ENCODE measurements at places on chromosomes 16 and 17.

GRCh38 chr16:51431517-51432241 lies 280.6 kb upstream of the SALL1 start:
- peak; percentile 10 for DNase-seq

GRCh38 chr16:28182801-28183200 lies 29.0 kb downstream of the XPO6 start:
- no peak for DNase-seq

GRCh38 chr16:86676254-86676670 lies 97.9 kb downstream of the FOXL1 start:
- no peak for DNase-seq

DNA sequence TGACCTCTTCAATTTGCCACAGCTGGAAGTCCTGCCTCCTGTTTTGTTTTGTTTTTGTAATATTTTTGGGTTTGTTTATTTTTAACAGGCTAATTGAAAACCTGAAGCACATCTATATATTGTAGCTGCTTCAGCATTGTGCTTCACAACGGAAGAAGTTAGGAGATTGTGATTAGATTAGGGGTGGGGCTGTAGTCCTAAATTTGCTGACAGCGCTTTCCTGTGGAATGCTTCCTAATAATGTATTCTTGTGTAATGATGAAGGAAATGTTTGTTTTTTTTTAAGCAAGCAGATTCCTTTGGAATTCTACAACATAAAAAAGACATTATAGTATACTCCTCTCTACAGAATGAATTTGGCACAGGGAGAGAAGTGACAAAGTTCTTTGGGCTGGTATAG lies 70.1 kb downstream of the NLK start:
- DNase-seq, result no peak

- no peak for DNase-seq
These were observed 53.6 kb downstream of the LDHD start for GRCh38 chr16:75062976-75063346.

- no peak for DNase-seq
These were observed 3.7 kb downstream of the VEZF1 start for GRCh38 chr17:57984261-57984890.

DNA sequence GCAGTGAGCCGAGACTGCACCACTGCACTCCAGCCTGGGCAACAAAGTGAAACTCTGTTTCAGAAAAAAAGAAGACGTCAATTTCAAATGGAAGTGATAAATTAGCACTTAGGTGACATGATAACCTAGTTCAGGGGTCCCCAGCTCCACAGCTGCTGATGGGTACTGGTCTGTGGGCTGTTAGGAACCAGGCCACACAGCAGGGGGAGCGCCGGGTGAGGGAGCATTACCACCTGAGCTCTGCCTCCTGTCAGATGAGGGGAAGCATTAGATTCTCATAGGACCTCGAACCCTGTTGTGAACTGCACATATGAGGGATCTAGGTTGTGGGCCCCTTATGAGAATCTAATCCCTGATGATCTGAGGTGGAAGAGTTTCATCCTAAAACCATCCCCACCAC lies 253.0 kb downstream of the FOXL1 start:
- DNase-seq, result no peak

DNA sequence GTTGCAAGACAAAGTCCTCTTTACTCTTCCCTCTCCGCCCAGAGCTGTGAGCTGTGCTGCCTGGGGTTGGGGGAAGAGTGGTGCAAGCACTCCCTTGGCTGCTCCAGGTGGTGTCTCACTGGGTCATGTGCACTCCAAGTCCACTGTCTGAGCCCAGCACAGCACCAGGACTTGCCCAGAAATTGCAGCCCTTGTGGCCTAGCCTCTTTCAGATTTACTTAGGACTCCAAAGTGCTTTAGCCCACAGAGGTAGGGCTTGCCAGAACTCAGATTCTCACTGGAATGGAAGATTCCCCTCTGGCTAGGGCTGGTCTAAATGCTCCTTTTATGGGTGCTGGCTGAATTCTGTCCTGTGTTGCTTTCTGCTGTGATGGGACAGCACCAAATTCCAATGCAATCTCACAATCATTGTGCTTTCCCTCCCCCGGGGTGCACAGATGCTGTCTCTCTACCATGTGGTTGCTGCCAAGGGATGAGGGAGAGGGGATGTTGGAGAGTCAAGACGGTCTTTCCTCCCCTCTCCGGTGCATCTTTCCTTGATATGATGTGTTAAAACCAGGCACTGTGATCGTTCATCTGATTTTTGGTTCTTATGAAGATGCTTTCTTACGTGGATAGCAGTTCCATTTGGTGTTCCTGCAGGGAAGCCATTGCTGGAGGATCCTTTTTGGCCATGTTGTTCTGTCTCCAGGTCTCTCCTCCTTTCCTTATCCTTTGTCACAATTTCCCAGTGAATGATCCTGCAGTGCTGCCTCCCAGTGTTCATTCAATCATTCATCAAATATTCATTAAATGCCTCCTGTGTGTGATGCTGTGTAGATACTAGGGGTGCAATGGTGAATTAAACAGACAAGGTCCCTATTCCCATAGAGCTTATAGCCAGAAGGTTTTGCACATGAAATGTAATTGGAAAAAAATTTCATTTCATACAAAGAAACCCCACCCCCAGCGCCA lies 216.3 kb downstream of the SPECC1 start:
- DNase-seq, result no peak

- DNase-seq, result no peak
These were observed 26.3 kb downstream of the ACTG1 start for GRCh38 chr17:81486199-81486810.

- no peak for DNase-seq
These were observed 64.9 kb downstream of the CDYL2 start for GRCh38 chr16:80739523-80739922.

- peak; percentile 75 for DNase-seq
These were observed 1.5 kb downstream of the TNFRSF12A start for GRCh38 chr16:3021449-3022207.

DNA sequence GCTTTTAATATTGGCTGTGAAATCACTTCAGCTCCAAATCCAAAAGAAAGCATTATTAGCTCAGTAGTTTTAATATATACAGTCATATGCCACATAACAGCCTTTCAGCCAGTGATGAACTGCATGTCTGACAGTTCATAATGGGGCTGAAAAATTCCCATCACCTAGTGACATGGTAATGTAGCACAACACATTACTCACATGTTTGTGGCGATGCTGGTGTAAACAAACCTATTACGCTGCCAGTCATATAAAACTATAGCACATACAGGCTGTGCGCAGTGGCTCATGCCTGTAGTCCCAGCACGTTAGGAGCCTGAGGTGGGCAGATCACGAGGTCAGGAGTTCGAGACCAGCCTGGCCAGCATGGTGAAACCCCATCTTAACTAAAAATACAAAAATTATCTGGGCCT lies 92.2 kb downstream of the TUBD1 start:
- DNase-seq, result no peak

GRCh38 chr16:9378876-9379275 lies 287.4 kb downstream of the HAPSTR1 start:
- DNase-seq, result no peak

GRCh38 chr17:39304188-39304587 lies 78.4 kb upstream of the STAC2 start:
- DNase-seq, result no peak

- peak; percentile 49 for DNase-seq
These were observed 510.6 kb downstream of the CDH13 start for GRCh38 chr16:83137326-83137781.

GRCh38 chr17:8728971-8729370 lies 15.7 kb downstream of the CCDC42 start:
- no peak for DNase-seq

DNA sequence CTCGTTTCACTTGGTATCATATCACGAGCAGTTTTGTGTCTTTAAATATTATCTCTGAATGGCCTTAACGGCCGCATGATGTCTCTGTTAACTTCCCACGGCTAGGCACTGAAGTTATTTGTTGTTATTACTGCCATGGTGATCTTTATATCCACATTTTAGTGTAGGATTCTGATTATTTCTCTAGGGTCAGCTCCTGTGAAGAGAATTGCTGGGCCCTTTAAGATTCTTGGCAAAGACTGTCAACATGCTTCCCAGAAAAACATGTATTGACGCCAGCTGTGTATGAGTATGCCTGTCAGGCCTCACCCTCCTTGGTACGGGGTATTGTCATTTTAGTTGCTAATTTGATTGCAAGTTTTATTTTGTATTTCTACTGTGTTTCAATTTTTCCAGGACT lies 263.5 kb downstream of the SNX29 start:
- no peak for DNase-seq

- DNase-seq, result no peak
These were observed 19.3 kb downstream of the SPECC1 start for GRCh38 chr17:20028443-20028842.

DNA sequence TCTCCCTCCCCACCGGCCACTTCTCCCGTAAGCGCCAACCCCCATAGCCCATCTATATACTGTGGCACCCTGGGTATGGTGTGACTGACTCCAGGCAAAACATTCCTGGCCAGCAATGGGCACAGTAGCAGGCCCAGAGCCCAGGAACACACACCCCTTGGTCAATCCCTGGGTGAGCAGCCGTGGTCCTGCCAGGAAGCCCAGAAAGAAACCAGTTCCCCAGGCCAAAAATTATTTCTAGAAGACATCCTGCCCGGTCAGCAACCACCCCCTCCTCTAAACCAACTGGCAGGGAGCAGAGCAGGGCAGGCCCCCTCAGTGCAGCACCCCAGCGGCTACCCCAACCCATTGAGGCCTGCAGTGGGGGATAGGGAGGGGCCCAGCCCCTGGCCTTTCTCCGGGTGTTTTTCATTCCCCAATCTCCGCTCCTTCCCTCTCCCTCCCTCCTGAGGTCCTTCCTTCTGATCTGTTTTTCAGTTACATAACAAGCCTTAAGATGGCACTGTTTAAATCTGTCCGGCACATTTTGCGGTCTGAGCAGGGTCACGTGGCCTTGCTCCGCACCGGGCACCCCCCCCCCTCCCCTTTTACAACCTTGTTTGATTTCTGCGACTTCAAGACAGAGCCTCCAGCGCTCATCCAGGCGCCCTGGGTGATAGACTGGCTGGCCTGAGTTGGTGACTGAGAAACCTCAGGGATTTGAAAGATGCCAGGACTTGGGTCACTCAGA lies 2.0 kb downstream of the NPTX1 start:
- DNase-seq, result peak; percentile 63

DNA sequence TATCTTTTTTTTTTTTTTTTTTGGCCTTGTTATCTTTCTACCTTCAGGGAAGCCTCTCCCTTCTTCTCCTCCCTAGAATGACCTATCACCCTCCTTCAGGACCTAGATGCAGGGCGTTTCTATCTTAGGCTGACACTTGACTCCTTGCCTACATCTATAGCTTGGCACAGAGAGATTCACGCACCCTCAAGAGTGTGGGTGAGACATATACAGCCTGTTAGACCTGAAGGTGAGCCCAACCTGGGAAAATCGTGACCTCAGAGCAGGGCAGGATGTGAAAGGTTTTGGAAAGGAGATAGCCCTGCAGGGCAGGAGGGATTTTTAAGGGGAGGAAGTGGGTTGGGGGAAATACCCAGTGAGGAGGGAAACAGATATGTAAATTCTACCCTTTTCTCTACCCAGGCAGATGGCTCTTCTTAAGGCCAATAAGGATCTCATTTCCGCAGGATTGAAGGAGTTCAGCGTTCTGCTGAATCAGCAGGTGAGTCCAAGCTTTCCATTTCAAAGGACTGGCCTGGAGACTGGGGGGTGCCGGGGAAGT lies at the start of gene AHSP:
Gene AHSP, plus strand, starts transcription at position 167 of the 541 bp plus-strand sequence. Its CDS starts 240 bp downstream, at position 407.
- no peak for DNase-seq

DNA sequence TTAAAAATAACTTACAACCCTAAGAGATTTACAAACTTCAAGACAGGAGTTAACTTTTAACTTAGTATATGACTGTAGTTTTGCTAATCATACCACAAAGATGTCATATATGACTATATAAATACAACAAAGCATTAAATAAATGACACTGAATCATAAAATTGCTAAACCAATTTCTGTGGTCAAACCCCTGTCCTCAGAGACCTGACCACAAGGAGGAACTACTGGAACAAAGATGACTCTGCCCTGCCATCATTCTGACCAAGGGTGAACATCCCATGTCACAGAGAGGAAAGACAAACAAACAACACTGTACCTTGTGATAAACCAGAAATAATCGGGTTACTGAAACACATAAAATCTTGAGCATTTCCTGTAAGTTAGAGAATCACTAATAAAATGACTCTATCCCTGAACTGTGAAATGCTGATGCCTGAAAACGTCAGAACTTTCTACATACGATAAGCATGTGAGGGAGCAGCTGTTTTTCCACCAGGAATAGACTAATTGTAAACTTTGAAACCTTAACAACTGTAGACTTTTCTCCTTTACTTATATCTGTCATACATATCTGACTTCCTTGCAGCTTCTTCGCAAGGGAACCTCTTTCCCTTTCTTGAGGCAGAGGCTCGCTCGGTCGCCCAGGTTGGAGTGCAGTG lies 47.9 kb downstream of the WDR59 start:
- peak; percentile 51 for DNase-seq

DNA sequence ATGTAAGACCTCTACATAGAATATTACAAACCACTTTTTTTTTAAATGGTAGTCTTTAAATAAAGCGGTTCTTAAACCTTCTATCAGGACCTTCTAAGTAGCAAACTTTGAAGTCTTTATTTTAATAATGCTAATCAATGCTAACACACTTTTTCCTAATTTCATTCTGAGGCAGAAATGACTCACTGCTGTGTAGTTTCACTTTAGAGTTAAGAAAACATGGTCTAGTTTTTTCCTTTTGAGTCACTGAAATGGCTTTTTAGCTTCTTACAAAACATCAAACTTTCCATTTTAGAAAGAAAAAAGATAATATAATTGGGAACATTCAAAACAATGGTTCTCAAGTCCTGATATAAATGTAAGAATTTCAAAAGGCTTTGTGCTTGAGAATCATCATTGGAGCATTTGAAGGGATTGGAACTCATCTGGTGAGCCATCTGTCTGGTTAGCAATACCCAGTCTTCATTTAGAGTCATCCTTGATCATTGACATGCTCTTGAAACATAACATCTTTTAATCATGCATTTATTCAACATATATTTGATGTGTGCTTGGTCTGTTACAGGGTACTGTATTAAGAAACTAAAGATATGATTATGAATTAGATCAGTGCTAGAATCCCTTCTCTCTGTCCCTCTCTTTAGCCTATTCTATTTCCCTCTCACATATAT lies 258.3 kb upstream of the MON1B start:
- DNase-seq, result no peak

DNA sequence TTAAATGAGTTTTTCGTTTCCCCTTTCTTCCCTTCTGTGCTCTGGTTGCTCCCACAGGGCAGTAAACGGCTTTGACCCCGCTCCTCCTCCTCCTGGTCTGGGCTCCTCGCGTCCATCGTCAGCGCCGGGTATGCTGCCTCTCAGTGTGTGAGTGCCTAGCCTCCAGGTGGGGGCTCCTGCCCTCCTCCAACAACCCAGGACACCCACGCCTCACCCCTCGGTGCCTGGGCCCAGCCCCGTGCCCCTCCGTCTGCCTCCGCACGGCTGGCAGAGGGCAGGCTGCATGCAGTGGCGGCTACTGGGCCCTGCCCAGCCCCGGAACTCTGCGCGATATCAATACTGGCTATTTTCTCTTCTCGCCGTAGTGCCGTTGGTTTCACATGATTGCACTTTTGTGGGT lies 31.2 kb downstream of the NDEL1 start:
- no peak for DNase-seq

Data from H54 (cell line).